Right renal pelvis (tissue), 4 donors: ENCODE measurements at places on chromosomes 4 and X. TPM values are rescaled to one million over a fixed set of nuclear protein-coding genes. Genes with fewer than 3 reads are reported as not detected.

Gene SPINK2
- not detected for polyA plus RNA-seq

Gene IL9R
- polyA plus RNA-seq: not detected

Gene C1QTNF7
- polyA plus RNA-seq: 28.6 TPM

Gene ZAR1
- polyA plus RNA-seq: not detected

Gene PPEF1
- 1.0 TPM for polyA plus RNA-seq

Gene PNMA6E
- not detected for polyA plus RNA-seq

Gene RPL36A
- 953 TPM for polyA plus RNA-seq

GRCh38 chrX:1564750-1565683 is 26.4 kb upstream of the AKAP17A start:
- DNase-seq: no peak

GRCh38 chr4:73245955-73246354 is 12.6 kb downstream of the ANKRD17 start:
- DNase-seq: no peak

GRCh38 chr4:7960017-7960789 is 20.5 kb upstream of the AFAP1 start:
- DNase-seq: no peak

GRCh38 chr4:124276461-124276860 is 436.1 kb downstream of the ANKRD50 start:
- DNase-seq: no peak

- DNase-seq: no peak
These were observed 1.5 kb downstream of the FRMPD3 start for GRCh38 chrX:107450823-107451509.

GRCh38 chr4:133997436-133997835 is 204.2 kb downstream of the PABPC4L start:
- DNase-seq: no peak

DNA sequence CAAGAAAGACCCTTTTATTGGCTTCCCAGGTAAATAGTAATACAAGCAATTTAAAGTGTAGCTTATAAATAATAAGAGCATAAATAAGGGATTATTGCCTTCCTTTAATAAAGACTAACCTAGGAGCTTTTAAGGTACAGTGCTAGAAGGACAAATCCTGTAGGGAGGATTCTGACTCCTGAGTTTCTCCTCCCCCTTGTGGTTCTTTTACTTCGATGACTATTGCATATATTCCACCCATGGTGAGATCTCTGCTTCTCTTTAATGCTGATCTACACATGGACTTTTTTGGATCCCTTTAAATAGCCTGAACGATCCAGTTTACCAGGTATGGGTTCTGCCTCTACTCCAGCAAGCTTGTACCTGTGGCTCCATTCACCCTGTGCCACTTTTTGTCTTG is 2.5 kb downstream of the GALNT7 start:
- no peak for DNase-seq

- no peak for DNase-seq
These were observed 600 bp downstream of the POU3F4 start for GRCh38 chrX:83508526-83509253.

- no peak for DNase-seq
These were observed 166.5 kb downstream of the FBXW7 start for GRCh38 chr4:152369203-152369901.

- no peak for DNase-seq
These were observed 1511.0 kb downstream of the ARAP2 start for GRCh38 chr4:34733185-34733941.

GRCh38 chrX:101079736-101080270 is 1.1 kb downstream of the TMEM35A start:
- DNase-seq: no peak

- no peak for DNase-seq
These were observed 352.9 kb downstream of the GASK1B start for GRCh38 chr4:157819693-157820464.

DNA sequence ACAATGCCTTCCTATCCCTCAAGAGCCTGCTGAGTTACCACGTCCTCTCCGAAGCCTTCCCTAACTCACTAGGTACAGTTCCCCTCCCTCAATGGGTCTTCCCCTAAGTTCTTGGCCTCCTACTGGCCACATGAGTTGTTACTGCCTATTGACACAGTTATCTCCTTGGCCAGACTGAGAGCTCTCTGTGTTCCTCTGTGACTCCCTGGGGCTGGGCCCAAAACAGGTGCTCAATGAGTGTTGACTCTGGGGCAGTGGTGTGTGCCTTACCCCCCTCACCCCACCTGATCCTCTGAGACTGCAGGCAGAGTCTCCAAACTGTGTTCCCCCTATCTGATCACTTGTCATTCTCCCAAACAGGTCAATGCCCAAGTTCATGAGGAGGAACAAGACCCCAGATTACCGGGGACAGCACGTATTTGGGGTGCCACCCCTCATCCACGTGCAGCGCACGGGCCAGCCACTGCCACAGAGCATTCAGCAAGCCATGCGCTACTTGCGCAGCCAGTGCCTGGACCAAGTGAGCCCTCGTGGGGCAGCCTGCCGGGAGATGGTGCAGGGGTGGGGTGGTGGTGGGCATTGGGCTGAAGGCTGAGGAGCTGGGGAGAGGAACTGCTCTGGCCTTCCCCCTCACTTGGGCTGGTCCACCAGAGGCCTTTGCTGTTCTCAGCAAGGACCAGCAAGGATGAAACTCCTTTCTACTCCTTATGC is 72.6 kb downstream of the STARD8 start:
- DNase-seq: no peak

- DNase-seq: no peak
These were observed 79.7 kb upstream of the GNPDA2 start for GRCh38 chr4:44806071-44806470.
